ENCODE measurements at places on chromosomes 2 and 18. TPM values are rescaled to one million over a fixed set of nuclear protein-coding genes. Genes with fewer than 3 reads are reported as not detected.

DNA sequence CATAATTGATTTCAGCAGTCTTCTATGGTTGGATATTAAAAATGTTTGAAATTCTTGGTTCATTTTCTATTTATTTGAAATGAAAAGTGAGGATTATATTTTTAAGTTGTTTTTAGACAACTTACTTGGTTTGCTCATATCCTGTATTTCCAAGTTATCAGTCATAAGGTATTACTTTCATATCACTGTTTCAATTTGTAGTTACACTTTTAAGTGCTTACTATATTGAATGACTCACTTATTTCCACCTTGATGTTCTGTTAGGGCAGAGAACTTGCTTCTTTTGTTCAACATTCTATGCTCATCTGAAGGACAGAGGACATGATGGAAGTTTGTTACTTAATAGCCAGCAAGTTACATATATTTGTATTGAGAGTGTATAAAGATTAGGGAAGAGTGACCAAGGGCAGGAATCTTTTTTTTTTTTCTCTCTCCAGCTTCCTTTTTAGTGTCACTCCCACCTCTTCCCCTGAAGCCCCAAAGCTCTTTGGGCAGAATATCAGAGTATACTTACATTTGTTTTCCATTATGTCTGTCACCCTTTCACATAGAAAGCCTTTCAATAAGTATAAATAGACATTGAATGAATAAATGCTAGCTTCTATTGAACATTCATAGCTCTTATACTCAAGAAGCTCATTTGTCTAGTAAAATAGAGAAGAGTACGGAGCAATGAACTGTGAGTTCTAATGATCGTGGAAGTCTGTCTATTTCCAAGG lies 28.1 kb downstream of the PIK3C3 start:
- no peak for DNase-seq

SERPINB4 gene
- not detected for total RNA-seq

- DNase-seq = no peak
Measured at GRCh38 chr2:119483395-119483753, 40.9 kb downstream of the SCTR start.

UGT1A5 gene
- total RNA-seq = 91.2 TPM

SRSF7 gene
- 111 TPM for total RNA-seq

ATOH8 gene
- 0.25 TPM for total RNA-seq

GRCh38 chr2:191064590-191064989 lies 50.6 kb upstream of the STAT1 start:
- DNase-seq = no peak

- DNase-seq = peak; percentile 86
Measured at GRCh38 chr2:71068218-71069035, at the start of gene NAGK. Gene NAGK, plus strand, starts transcription at chr2:71068648. Its CDS starts 36 bp downstream, at chr2:71068684.

ADGRF3 gene
- 0.48 TPM for total RNA-seq

C2orf15 gene
- total RNA-seq = 16.9 TPM

GRCh38 chr2:127589841-127590240 lies 54.4 kb downstream of the MYO7B start:
- DNase-seq = no peak

MARCO gene
- total RNA-seq = not detected

- DNase-seq = no peak
Measured at GRCh38 chr2:76385943-76386342, 675.2 kb upstream of the GCFC2 start.

DNA sequence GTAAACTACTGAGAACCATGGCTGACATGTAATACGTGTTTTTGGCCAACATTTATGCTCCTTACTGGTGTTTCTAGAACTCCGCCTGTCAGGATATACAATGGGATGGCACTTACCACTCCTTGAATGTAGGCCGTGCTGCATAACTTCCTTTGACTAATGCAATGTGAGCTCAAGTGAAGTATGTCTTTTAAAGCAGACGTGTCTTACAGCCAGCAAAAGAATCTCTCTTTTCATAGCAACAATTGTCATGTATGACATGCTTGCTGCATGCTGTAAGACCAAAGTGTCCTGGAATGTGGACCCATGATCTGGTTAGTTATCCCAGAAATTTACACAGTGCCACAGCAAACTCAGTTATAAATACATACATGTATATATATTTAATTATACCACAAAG lies 1202.7 kb upstream of the PIK3C3 start:
- DNase-seq = no peak

- peak; percentile 56 for DNase-seq
Measured at GRCh38 chr2:8872821-8873432, 35.5 kb upstream of the KIDINS220 start.

GALNT3 gene
- 33.1 TPM for total RNA-seq

OTOS gene
- total RNA-seq = not detected
